Midbrain (tissue), 1 donor: ENCODE measurements at places on chromosomes 2 and 18.

GRCh38 chr18:58761241-58761969, 90.1 kb downstream of the MALT1 start:
- DNase-seq, result no peak

- DNase-seq, result no peak
Observed at GRCh38 chr18:22446911-22447310, 29.2 kb upstream of the CTAGE1 start.

GRCh38 chr2:20972110-20972509, 71.8 kb downstream of the APOB start:
- no peak for DNase-seq

GRCh38 chr18:70172225-70172624, 33.3 kb downstream of the RTTN start:
- DNase-seq, result no peak

DNA sequence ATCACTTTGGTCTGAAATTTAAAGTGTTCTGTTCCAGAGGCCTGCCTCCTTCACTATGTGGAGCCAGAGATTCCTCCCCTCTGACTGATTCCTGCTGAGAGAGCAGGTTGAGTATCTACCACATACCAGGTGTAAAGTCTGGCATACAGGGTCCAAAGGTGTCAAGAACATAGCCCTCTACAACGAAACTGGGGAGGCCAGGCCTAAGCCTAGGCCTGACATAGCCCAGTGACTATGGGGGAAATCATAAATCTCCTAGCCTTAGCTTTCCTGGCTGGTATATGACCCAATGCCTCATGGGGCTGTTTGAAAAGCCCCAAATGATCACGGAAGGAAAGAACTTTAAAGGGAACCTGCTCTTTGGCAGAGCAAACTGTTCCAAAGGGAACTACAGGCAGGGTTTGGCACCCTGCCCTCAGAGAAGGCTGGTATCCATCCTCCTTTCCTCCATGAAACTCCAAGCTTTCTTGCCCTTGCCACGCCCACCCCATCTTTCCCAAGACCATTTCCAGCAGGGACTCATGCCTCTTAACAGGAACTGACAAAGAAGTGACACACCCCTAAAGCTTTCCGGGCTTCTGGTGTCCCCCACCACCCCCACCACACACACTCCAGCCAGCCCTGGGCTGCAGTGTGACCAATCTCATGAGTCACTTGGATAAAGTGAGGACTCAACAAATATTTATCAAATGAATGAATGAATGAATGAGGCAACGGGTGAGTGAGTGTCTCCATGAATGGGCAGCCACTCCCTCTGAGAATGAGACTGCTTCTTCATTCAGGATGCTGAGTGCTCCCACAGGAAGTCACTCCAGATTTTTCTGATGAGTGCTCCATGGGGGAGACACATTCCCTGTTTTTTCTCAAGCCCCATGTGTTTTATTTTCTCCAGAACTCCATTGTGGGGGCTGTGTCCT, 114.5 kb upstream of the STPG4 start:
- DNase-seq, result no peak
